CD8-positive, alpha-beta memory T cell (primary cell): ENCODE measurements at places on chromosomes 6 and 20. TPM values are rescaled to one million over a fixed set of nuclear protein-coding genes. Genes with fewer than 3 reads are reported as not detected.

- H3K27me3 ChIP-seq: no peaks in the 10 kb centered on the region
- H3K36me3 ChIP-seq: no peaks in the 10 kb centered on the region
- H3K4me3 ChIP-seq: no peak overlapping the region
- H3K27ac ChIP-seq: no peak overlapping the region
- DNase-seq: no peak
Measured at GRCh38 chr6:3291346-3291745, 32.6 kb downstream of the PSMG4 start.

DNA sequence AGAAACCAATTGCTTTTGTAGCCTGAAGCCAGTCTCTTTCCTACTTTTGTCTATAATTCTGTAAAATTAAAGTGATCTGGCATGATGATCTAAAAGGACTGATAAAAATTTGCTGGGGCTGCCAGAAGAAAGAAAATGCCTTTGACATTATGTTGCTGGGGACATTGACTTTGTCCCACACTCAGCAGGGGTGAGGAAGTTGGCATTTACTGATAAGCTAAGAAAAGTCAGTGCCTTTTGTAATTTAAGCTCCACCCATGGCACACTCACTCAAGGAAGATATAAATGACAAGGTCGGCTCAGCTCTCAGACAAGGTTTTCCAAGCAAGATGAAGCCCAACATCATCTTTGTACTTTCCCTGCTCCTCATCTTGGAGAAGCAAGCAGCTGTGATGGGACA, at the start of gene SEMG1:
Gene SEMG1 (plus strand): TSS at position 309 of the 400 bp plus-strand sequence. CDS start 21 bp downstream, at position 330.
- no peaks in the 10 kb centered on the region for H3K36me3 ChIP-seq
- no peak within 1 kb of the TSS for H3K27ac ChIP-seq
- no peaks in the 10 kb centered on the region for H3K4me1 ChIP-seq
- H3K4me3 ChIP-seq: no peak within 1 kb of the TSS

DNA sequence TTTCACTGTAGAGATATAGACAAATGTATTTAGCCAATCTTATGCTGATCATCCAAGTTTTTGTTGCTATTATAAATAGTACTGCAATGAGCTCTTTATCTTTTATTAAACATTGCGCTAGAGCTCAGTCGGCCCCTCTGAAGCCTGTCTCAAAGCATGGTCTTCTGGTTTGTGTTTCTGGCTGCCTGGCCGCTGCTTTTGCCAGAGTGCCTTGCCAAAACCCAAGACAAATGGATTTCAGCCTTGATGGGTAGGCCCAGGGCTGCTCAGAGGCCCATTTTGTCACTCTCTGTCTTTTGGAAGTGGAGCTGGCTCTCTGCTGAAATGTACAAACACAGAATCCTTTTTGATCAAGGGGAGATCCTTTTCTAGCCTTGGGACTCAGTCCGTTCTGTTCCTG, 102.9 kb upstream of the KCNG1 start:
- no peak overlapping the region for H3K4me3 ChIP-seq
- no peaks in the 10 kb centered on the region for H3K27me3 ChIP-seq
- no peaks in the 10 kb centered on the region for H3K36me3 ChIP-seq
- no peaks in the 10 kb centered on the region for H3K4me1 ChIP-seq

DNA sequence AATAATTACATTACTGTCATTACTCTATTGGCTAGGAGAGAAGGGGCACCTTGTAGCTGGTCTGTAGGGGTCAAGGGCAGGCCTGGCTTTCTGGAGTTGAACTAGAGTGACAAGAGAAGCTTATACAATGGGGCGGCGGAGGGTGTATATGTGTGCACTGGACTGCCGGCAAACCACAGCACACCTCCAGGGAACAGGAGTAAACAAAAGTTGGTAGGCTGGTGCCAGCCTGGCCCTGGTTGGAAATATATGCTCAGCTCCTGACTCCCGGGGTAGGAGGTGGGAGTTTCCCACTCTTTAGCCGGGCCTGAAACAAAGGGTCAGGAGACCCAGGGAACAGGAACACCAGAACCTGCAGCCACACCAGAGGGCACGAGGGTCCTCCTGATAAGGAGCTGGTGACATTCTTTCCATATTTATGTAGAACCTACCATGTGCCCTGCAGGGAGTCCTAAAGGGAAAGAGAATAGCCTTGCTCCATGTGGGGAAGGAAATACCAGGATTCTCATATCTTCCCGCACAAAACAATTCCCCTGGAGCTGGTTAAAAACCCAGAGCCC, 5.1 kb downstream of the C6orf132 start:
- DNase-seq: no peak
- H3K27me3 ChIP-seq: no peaks in the 10 kb centered on the region
- no peaks in the 10 kb centered on the region for H3K36me3 ChIP-seq
- no peaks in the 10 kb centered on the region for H3K4me1 ChIP-seq

GRCh38 chr20:48387675-48388074, 440.1 kb downstream of the PREX1 start:
- no peak overlapping the region for H3K27ac ChIP-seq
- no peak overlapping the region for H3K4me3 ChIP-seq
- no peaks in the 10 kb centered on the region for H3K27me3 ChIP-seq
- no peaks in the 10 kb centered on the region for H3K4me1 ChIP-seq

DNA sequence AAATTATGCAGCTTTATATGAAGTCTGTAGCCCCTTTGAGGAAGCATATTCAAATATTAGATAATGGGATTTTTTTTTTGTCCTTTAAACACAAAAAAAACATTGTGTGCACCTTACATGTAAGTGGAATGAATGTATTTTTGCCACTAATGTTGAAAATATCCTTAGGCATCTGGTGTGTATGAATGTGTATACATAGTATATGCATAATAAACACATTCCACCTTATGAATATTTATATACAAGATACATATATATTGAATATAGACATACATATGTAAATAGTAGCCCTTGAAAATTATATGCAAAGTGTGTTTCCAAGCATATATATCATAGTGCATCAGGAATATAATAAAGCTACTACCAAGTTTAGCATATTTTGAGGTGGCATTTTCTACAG, 94.8 kb downstream of the SOBP start:
- no peak for DNase-seq
- H3K4me1 ChIP-seq: no peaks in the 10 kb centered on the region
- H3K36me3 ChIP-seq: no peaks in the 10 kb centered on the region
- no peaks in the 10 kb centered on the region for H3K27me3 ChIP-seq

DNA sequence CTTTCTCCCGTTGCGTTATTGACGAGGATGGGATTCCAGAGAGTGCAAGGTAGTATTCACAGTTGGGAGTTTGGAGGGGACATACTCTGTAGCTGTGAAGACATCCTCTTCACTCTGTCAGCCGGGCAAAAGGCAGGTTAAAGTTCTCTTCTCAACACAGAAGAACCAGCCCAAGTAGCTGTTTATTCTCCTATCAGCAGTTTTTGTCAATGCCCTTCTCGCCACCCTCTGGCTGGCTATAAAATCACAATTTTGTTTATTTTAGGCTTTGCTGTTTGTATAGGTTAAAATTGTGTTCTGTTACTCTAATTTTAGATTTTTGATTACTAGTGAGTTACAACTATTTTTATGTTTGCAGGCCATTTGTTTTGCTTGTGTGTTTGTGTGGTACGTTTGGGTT, 37.9 kb upstream of the MAS1 start:
- H3K4me1 ChIP-seq: no peaks in the 10 kb centered on the region
- no peak overlapping the region for H3K27ac ChIP-seq
- DNase-seq: no peak
- H3K4me3 ChIP-seq: no peak overlapping the region
- H3K27me3 ChIP-seq: no peaks in the 10 kb centered on the region

- H3K27me3 ChIP-seq: no peaks in the 10 kb centered on the region
- no peak for DNase-seq
- H3K4me3 ChIP-seq: no peak overlapping the region
- no peak overlapping the region for H3K27ac ChIP-seq
Measured at GRCh38 chr6:165096868-165097267, 212.5 kb downstream of the C6orf118 start.

GRCh38 chr6:80004173-80005072, at the start of gene TTK:
TTK (plus strand) TSS chr6:80004649; CDS start chr6:80005844, 1,195 bp downstream.
- peaks cover 16% of the 10 kb centered on the region for H3K4me1 ChIP-seq
- peak; percentile 95 for DNase-seq
- H3K4me3 ChIP-seq: peak within 1 kb of the TSS; percentile 59
- no peaks in the 10 kb centered on the region for H3K27me3 ChIP-seq
- peak within 1 kb of the TSS; percentile 85 for H3K27ac ChIP-seq

- no peaks in the 10 kb centered on the region for H3K27me3 ChIP-seq
- no peak for DNase-seq
- H3K36me3 ChIP-seq: no peaks in the 10 kb centered on the region
- no peak overlapping the region for H3K27ac ChIP-seq
- no peak overlapping the region for H3K4me3 ChIP-seq
Measured at GRCh38 chr6:21323577-21323976, 270.0 kb upstream of the SOX4 start.

Gene VGLL2
- total RNA-seq: not detected

- DNase-seq: no peak
- H3K36me3 ChIP-seq: peaks cover 4% of the 10 kb centered on the region
- no peak overlapping the region for H3K27ac ChIP-seq
- no peaks in the 10 kb centered on the region for H3K27me3 ChIP-seq
Measured at GRCh38 chr20:49054056-49054643, 8.0 kb downstream of the CSE1L start.

DNA sequence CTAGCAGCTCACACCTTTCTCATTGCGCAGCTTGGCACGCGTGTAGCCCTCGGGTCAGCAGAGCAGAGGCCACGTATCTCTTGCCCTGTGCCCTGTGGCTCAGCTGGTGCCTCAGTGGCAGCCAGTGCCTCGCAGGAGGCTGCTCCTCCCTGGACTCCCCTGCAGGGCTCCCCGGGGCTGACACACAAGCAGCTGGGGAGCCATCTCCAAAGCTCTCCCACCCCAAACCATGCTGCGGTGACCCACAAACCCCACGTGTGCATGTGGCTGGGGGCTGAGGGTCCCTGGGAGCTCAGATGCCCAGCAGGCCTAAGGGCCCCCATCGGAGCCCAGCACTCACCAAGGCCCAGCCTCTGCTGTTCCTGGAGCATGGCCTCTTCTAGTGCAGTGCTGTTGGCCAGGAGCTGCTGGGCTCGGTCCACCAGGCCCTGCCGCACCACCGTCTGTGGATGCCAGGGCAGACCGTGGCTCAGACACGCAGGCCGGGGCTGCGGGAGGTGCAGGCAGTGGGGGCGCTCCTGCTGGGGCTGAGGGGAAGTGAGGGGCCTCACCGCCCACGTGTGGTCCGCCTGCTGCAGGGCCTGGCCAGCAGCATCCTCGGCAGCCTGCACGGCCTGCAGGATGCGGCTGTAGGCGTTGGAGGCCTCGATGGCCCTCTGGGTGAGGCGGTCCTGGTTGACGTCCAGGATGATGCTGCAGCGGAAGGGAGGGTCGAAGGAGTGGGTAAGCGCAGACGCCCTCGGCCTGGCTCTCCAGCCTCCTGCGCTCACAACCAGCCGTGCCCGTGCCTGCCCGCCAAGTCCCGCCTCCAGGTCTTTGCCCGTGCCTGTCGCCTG, 13.8 kb downstream of the ADRM1 start:
- no peak for DNase-seq
- no peak overlapping the region for H3K4me3 ChIP-seq
- no peaks in the 10 kb centered on the region for H3K4me1 ChIP-seq
- no peaks in the 10 kb centered on the region for H3K27me3 ChIP-seq
- H3K36me3 ChIP-seq: no peaks in the 10 kb centered on the region

DNA sequence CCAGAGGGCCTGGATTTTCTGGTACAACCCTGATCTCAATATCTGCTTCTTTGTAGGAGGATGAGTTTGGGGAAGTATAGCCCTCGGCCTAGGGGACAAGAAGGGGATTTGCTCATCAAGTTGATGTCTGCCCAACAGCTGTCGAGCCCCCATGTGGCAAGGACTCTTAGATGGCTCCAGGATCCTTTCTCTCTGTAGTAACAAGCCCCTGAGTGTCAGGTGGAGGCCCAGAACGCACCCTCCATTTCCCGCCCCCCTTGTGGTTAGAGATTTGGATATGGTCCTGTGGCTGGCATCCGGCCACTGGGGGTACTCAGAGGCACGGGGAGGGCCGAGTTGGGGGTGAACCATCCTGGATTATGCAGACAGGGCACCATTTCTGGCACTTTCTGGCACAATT, 50.1 kb downstream of the CTCFL start:
- DNase-seq: no peak
- H3K27ac ChIP-seq: no peak overlapping the region
- no peak overlapping the region for H3K4me3 ChIP-seq
- no peaks in the 10 kb centered on the region for H3K36me3 ChIP-seq

- H3K27ac ChIP-seq: no peak overlapping the region
- no peak overlapping the region for H3K4me3 ChIP-seq
- no peak for DNase-seq
- H3K27me3 ChIP-seq: no peaks in the 10 kb centered on the region
- H3K36me3 ChIP-seq: no peaks in the 10 kb centered on the region
Measured at GRCh38 chr6:84777888-84778287, 13.5 kb upstream of the TBX18 start.

Gene GRIK2
- not detected for total RNA-seq

DNA sequence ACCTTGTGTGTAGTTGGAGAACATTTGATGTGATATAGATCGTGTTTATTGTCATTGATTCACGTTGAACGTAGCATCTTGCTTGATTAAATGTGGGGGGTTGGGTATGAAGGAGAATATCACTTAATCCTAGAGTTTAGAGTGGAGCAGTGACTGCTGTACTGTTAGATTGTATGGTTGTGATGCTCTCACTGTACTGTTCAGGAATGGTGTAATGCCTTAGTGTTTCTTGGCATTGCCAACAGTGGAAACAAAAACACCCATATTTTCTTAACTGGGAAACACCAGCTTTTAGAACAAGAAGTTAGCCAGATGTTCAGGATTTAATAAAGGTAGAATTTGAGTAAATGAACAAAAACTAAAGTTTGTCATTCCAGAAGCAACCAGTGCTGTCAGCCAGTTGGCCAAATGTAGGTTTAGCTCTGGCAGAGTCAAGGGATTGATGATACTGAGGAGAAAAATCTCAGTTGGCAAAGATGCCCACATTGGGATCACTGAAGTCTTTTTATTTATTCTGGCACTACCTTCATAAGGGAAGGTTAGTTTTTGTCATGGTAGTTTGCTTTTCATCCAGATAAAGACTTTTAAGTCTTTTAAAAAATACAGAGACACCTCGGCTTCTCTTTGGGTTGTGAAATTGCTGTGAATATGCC, 129.9 kb downstream of the JARID2 start:
- peaks cover 13% of the 10 kb centered on the region for H3K4me1 ChIP-seq
- H3K27me3 ChIP-seq: no peaks in the 10 kb centered on the region
- H3K27ac ChIP-seq: no peak overlapping the region

Gene CLDN20
- not detected for total RNA-seq

Gene PDRG1
- total RNA-seq: 23.9 TPM

DNA sequence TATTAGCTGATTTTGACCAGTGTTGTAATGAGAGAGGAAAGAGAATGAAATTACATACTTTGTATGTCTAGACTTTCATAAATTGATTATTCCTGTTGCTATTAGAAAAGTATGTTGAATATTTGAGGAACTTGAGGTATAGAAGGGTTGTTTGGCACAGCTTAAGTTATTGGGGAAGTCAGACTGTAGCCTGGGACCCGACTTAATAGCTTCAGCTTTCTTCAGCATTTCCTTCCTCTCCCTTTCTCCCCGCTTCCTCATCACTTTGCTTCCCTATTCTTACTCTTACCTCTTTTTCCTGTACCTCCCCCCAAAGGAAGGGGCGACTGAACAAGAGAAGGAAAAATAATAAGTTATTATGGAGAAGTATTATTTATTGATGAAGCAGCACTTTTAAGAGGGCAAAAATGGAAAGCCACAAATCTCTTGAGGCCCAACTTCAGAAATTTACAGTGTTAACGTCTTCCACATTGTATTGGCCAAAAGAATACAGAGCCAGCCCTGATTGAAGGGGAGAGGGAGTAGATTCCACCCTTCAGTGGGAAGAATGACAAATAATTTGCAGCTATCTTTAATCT, 7.4 kb downstream of the SENP6 start:
- H3K36me3 ChIP-seq: no peaks in the 10 kb centered on the region
- H3K27ac ChIP-seq: no peak overlapping the region
- peaks cover 96% of the 10 kb centered on the region for H3K4me1 ChIP-seq
- H3K27me3 ChIP-seq: no peaks in the 10 kb centered on the region
